ENCODE measurements at places on chromosomes 3 and 15.

- DNase-seq: no peak
Measured at GRCh38 chr15:33923446-33923845, 44.9 kb upstream of the CHRM5 start.

DNA sequence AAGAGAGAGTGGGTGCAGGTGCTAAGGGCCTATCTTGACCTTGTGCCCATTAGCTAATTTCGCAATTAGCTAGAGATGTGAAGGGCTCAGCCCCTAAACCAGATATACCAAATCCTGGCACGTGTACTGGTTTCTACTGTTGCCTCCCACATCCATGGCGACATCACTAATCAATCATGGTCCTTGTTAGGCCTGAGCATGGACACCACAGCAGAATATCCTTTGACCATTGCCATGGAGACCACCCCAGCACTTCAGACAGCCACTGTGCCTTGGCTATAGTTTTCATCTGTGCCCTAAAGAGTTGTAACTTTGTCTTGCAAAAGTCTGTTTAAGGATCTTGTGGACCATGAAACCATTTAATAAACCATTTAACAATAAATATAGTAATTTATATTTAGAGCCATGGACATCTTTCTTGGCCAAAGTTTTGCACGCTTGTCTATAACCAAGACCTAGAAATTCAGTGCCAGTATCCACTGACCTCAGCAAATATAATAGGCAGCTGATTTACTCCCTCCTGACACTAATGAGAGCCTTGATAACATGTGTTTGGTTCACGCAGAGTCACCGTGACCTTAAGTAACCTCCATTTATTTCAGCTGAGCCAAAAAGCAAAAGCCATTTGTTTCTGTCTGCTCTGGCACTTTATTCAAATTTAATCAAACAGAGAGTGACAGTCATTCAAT lies 43.4 kb downstream of the COLQ start:
- DNase-seq: no peak

GRCh38 chr3:165254812-165255211 lies 58.6 kb upstream of the SLITRK3 start:
- no peak for DNase-seq

DNA sequence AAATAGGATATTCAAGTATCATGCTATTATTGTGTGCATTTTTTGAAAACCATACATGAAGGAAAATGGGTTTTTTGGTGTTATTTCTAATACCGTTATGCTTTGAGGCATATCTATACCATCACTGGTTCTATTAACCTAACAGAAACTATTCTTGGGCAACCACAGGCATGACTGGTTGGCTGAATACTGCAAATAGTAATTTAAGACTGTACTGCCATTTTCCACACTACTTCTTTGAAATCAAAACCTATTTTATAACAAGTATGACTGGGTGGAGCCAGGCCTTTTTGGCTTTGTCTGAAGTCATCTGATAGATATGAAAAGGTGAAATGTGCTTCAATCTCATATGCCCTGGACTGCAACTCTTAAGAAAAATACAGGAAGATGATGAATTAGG lies 115.1 kb downstream of the ULK4 start:
- no peak for DNase-seq

DNA sequence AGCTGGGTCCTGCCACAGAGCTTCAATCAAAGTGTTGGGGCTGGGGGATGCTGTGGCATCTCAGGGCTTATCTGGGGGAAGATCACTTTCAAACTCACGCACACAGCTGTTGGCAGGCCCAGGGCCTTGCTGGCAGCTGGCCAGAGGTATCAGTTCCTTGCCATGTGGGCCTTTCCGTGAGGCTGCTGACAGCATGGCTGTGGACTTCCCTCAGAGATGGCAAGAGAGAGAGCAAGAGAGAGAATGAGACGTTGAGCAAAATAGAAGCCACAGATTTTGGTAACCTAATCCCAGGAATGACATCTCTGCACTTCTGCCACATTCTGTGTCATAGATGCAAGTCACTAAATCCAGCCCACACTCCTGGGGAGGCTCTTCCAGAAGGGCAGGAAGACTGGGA lies 91.0 kb downstream of the TPRG1 start:
- DNase-seq: no peak

GRCh38 chr3:121649645-121650044 lies 11.1 kb downstream of the HCLS1 start:
- DNase-seq: no peak

DNA sequence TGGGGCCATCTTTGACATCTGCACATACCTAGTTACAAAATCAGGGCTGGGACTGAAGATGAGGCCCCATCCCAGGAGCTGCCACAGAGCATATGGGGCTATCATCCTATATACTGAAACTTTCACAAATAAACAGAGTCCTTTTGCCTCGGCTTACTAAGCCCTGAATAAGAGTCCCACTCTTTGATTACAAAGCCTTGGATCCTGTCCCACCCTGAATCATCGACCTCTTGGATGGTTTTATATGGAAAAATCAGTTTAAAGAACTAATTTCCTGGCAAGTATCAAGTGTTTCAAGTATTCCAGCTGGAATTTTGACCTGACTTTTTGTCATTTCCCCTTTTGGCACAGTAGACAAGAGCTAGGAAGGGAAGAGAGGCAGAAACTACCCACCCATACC lies 331.3 kb upstream of the FRG2C start:
- no peak for DNase-seq

GRCh38 chr15:76181705-76182107 lies 121.9 kb downstream of the TMEM266 start:
- DNase-seq: no peak

DNA sequence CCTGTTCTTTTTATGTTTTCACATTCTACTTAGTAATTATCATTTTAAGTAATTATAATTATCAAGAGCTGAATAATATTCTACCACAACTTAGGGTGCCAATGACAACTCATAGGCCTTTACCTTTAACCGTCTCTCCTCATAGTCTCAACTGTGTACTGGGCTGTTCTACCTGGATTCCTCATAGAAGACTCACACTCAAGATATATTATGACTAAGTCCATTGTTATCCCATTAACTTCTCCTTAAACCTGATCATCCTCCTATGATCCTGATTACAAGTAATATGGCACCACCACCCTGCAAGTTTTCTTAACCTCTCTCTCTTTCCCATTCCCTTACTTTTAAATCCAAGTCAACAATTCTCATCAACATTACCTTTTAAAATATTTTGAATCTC lies 285.9 kb upstream of the VEPH1 start:
- no peak for DNase-seq

- DNase-seq: no peak
Measured at GRCh38 chr3:139694542-139694941, 16.8 kb upstream of the NMNAT3 start.

DNA sequence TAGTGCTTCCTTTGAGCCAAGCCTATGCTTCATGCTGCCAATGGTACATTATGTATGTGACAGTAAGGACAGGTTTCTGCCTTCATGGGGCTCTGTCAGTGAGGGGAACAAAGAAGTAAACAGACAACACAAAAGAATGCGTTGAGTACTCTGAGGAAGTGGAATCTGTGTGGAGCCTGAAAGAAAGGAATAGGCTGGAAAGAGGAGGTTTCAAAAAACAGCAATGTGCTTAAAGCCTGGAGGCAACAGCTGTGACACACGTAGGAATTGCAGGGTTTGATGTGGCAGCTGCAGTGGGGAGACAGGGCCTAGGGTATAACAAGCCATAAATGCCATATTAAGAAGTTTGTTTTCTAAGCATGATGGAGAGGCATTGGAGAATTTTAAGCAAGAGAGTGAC lies 316.7 kb downstream of the CLSTN2 start:
- DNase-seq: no peak

DNA sequence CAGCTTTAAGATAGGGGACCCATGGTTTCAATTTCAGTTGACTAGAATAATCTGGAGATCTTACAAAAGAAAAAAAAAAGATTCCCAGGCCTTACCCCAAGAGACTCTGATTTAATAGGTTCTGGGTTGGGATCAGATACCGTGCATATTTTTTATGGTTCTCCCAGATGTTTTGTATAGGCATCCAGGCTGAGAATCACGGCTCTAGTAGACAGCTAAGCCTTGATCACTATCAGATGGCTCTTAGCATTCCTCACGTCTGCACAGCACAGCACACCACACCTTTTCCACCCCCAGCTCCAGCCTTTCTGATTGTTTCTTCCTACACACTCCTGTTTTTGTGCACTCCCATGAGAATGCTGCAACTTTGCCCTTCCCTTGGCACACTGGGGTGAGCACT lies 40.8 kb downstream of the TMEM45A start:
- no peak for DNase-seq

DNA sequence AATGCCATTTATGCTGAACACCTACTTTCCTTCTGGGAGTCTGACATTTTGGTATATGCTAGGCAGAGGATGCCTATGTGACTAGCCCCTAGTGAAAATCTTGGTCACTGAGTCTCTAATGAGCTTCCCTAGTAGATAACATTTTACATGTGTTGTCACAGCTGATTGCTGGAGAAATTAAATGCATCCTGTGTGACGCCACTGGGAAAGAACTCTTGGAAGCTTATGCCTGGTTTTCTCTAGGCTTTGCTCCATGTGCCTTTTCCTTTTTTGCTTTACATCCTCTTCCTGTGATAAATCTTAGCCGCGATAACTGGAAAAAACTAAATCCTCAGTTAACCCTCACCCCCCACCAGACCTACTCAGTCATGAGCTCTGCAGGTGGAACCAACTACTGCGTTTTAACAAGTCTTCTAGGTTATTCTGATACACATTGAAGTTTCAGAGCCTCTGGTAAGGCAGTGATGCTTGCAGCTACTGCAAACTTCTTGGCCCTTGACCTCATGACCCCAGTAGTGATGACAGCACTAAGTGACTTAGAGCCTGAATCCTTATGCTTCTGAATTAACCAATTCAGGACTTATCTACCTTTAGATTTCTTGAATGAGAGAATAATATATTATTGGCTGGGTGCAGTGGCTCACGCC lies 292.4 kb upstream of the SOX14 start:
- no peak for DNase-seq

GRCh38 chr3:51100536-51100851 lies 284.6 kb upstream of the MANF start:
- DNase-seq: no peak

DNA sequence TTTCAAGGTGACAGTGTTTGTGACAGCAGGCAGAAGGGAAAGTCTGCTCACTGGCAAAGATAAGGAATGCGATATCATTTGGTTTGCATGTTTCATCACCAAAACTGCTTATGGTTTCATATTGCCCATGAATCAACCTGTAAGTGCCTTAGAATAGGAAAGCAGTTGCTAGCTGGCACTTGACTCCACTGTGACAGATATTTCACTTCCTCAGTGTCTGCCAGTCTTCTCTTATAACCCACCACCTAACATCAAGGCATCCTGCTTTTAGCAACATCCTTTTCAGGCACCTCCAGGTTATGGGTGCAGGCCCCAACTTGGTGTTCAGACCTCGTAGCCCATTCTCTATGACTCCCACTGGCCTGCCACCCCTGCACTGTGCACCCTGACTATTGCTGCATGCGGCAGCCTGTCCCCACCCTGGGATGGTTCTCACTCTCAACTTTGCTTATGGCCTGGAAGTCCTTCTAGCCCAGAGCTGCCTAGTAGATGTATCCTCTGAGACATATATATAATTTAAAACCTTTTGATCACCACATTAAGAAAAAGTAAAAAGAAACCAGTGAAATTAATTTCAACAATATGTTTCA lies 154.4 kb upstream of the RARB start:
- no peak for DNase-seq

- DNase-seq: no peak
Measured at GRCh38 chr15:85324202-85324601, 56.2 kb upstream of the AKAP13 start.
